CD4-positive, alpha-beta T cell (primary cell): ENCODE measurements at places on chromosomes 2 and 18. TPM values are rescaled to one million over a fixed set of nuclear protein-coding genes. Genes with fewer than 3 reads are reported as not detected.
A peak's percentile ranks its signal among the peaks of the same experiment; 100 is the strongest.

DNA sequence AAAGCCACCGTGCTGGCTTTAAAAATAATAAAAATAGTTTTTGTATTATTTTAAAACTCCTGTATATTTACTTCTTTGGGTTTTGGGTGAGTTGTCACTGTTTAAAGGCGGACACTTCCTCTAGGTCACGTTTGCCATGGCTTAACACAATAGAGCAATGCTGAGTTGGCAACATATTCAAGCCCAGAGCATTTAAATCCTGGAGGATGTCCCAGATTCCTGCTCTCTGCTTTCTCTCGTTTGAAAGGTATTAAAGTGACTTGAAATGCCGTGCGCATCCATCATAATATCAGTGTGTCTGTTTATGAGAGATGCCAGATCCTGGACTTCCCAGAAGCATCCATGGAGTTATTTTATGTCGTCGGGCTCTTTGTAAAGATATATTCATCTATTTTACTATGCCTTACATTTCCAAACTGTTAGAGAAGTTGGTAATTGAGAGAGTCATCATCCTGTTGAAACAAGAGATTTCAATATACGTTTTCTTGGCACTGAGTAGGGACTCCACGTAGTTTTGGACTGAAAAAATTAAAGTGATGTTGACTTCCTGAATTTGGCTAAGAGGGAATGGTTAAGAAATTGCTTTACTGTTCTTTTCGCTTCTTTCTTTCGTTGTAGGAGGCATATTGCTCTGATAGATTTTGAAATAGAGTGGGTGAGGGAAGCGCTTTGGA, 150.6 kb downstream of the ZNF236 start:
- DNase-seq = no peak
- H3K36me3 ChIP-seq = peaks cover 17% of the 10 kb centered on the region
- H3K27ac ChIP-seq = no peak overlapping the region

- H3K36me3 ChIP-seq = no peaks in the 10 kb centered on the region
- H3K4me3 ChIP-seq = no peak overlapping the region
- H3K27ac ChIP-seq = no peak overlapping the region
- no peaks in the 10 kb centered on the region for H3K27me3 ChIP-seq
- no peaks in the 10 kb centered on the region for H3K4me1 ChIP-seq
Measured at GRCh38 chr2:109376115-109376514, 237.7 kb downstream of the SEPTIN10 start.

DNA sequence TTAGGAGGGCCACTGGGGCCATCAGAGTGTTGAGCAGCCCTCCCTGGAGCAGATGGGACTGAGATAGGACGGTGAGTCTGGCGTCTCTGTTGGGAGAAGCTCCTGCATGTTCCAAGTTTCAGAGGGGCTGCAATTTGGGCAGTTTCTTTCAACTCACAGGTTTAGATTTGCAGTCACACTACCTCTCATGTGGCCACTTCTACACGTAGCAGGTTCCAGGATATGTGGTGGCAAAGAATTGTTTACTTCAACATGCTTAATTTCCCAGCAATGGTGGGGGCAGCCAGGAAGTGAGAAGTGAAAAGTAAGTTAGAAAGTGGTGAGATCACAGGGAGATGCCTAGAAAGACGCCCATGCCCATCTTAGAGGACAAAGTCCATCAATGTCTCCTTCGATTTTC, 9.3 kb downstream of the NCK2 start:
- H3K4me1 ChIP-seq = peaks cover 91% of the 10 kb centered on the region
- peak overlapping the region; percentile 28 for H3K4me3 ChIP-seq
- peak overlapping the region; percentile 88 for H3K27ac ChIP-seq

- no peak for DNase-seq
- H3K27me3 ChIP-seq = no peaks in the 10 kb centered on the region
- no peaks in the 10 kb centered on the region for H3K36me3 ChIP-seq
- no peak overlapping the region for H3K27ac ChIP-seq
- no peaks in the 10 kb centered on the region for H3K4me1 ChIP-seq
Measured at GRCh38 chr2:194870974-194871535, 786.0 kb upstream of the SLC39A10 start.

DNA sequence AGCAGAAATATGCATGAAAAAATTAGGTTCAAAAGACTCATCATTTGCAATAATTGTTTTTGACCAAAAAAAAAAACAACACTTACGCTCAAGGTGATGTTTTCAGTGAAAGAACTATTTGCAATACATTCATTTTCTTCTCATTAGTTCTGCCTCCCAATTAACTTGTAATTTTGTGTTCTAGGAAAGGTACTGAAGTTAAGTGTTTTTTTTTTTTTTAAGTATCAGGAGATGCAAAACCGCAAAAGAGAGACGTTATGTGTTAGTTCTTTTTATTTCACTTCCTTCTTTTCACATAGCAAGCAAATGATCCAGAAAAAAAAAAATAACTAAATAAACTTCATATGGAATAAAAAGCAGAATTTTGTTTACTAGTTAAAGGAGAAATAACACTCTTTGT, 735.2 kb upstream of the GCFC2 start:
- no peak for DNase-seq
- no peak overlapping the region for H3K4me3 ChIP-seq
- no peaks in the 10 kb centered on the region for H3K4me1 ChIP-seq
- H3K27me3 ChIP-seq = no peaks in the 10 kb centered on the region
- H3K36me3 ChIP-seq = no peaks in the 10 kb centered on the region

DNA sequence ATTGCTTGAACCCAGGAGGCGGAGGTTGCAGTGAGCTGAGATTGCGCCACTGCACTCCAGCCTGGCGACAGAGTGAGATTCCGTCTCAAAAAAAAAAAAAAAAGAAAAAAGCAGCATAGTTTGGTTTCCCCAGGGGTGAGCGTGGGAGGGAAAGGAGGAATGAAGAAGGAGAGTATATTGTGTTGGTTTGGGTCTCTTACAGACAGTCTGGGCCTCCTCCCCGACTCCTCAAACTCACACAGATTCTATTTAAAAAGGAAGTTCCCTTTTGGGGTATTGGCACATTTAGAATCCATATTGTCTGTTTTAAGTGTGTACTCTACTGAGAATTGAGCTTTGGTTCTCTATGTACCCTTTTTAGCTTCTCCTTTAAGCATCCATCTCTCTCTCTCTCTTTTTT, 27.4 kb upstream of the SLC20A1 start:
- no peaks in the 10 kb centered on the region for H3K4me1 ChIP-seq
- no peak overlapping the region for H3K4me3 ChIP-seq
- H3K27ac ChIP-seq = no peak overlapping the region
- DNase-seq = no peak
- no peaks in the 10 kb centered on the region for H3K36me3 ChIP-seq

PLEKHA3 gene
- 20.3 TPM for total RNA-seq

LYG2 gene
- total RNA-seq = not detected

GPR35 gene
- total RNA-seq = 7.2 TPM

POTEF gene
- total RNA-seq = not detected

SKA1 gene
- total RNA-seq = 0.20 TPM

REEP1 gene
- total RNA-seq = not detected

RAB11FIP5 gene
- 13.8 TPM for total RNA-seq
